ENCODE measurements at places on chromosomes 3 and 15.

GRCh38 chr3:59186725-59187124, 136.9 kb upstream of the CFAP20DC start:
- no peak for DNase-seq

GRCh38 chr3:12868039-12869034, 27.0 kb upstream of the RPL32 start:
- peak; percentile 70 for DNase-seq

GRCh38 chr15:82178061-82178460, 84.5 kb downstream of the EFL1 start:
- no peak for DNase-seq

DNA sequence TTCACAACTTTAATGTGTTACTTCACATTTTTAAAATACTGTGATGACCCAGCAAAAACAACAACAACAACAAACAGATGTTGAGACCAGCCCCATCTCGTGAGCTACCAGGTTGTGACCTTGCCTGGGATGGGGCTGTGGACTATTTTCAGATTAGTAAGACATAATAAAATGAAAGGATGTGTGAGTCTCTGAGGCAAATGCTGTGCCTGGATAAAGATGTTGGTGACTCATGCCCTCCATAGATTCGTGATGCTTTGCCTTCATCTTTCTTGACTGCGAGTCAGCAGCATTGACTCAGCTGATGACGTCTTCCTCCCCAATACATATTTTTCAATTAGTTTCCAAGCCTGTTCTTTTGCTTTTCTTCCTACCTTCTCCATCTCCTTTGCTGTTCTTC, 453.0 kb upstream of the CFAP20DC start:
- DNase-seq, result peak; percentile 33

DNA sequence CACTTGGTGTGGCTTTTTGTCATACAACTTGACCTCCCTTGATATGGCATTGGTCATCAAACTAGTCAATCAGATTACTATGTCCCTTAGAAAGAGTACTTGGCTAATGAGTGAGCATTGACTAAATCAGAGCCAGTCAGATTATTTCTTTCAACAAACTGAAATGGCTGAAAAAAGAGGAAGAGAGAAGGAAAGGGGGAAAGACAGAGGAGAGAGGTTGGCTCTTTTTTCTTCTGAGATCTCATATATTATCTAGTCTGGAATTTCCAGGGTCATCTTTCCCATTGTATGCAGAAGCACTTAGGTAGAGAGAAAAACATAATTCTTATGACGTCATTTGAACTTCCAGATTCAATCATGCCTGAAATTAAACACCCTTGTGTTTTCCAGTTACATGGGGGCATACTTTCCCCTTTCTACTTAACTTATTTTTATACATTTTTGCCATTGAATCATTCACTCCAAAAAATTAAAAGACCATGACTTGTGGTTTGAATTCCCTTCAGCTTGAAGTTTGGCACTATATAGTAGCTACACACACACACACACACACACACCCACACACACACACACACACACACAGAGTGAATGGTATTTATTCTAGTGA, 387.8 kb downstream of the LSAMP start:
- DNase-seq, result no peak

GRCh38 chr15:39330061-39330460, 250.8 kb upstream of the THBS1 start:
- no peak for DNase-seq

DNA sequence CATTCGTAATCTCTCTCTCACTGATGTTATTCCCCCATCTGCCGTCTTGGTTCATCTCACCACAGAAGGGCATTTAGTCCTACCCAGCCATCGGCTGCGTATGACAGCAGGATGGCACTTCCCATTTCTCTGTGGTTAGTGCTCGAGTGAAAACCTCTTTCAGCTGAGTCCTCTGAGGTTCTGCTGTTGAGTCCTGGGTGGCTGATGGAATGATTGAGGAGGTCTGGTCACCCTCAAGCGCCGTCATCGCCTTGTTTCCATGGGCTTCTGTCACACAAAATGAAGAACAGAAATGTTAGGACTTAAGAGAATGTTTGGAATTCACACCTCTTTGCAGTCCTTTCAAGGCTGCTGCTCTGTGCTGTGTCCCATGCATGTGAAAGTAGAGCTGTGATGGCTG, 9.4 kb upstream of the SACM1L start:
- DNase-seq, result no peak

DNA sequence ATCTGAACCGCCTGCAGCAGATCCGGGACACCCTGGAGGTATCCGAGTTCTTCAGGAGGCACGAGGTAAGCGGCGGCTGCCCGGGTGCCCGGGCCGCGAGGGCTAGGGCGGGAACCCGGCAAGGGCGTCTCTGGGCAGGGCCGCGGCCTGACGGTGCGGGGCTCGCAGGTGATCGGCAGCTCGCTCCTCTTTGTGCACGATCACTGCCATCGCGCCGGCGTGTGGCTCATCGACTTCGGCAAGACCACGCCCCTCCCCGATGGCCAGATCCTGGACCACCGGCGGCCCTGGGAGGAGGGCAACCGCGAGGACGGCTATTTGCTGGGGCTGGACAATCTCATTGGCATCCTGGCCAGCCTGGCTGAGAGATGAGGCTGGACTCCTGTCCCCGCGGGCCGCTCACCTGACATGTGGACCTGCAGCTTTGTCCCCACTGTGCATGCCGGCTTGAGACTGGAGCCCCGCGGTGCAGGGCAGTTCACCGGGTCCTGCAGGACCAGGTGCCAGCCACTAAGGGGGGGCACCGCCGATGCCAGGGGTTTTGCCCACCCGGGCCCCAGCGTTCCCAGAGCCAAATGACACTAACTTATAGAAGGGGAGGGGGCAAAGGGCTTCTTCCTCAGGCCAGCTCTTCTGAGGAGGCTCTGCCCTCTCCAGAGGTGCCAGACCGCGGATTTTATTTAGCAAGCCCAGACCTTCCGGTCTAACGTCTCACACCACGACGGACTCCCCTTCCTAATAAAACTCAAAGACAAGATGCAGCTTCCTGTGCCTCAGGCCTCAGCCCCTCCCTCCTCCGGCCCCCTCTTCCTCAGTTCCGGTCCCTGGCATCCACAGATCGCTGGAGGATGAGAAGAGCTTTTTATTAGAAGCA, 9.4 kb downstream of the ITPKA start:
- DNase-seq, result peak; percentile 16
